Left colon (tissue), 2 donors: ENCODE measurements at places on chromosomes 2 and 18. TPM values are rescaled to one million over a fixed set of nuclear protein-coding genes. Genes with fewer than 3 reads are reported as not detected.
A peak's percentile ranks its signal among the peaks of the same experiment; 100 is the strongest.

GRCh38 chr2:20609349-20609994 lies 41.4 kb downstream of the HS1BP3 start:
- no peak for DNase-seq

GRCh38 chr2:181462033-181462432 lies 4.8 kb downstream of the ITGA4 start:
- DNase-seq, result no peak

DNA sequence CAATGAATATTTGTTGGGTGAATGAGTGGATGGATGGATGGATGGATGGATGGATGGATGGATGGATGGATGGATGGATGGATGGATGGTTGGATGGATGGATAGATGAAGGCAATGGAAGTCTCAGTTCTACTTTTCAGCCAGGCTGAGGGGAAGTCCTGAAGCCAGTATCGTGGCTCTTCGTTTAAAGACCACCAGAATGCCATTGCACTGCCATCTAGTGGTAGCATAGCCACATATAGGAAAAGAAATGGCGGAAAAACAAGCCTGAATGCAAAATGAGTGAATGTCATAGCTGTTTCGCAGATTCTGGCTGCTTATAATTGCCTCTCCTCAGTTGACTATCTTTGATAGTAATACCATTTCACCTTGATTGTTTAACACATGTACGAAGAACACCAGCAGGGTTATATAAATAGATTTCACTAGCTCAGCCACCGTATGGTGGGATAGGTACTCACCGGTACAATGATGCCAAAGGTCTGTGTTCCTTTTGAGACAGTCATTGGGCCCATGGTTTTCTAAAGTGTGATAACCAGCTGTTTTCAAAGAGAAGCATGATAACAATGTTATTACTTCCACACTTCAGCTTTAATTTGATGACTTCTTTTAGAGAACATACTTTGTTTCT lies 62.3 kb upstream of the GREB1L start:
- DNase-seq, result peak; percentile 39

- no peak for DNase-seq
Measured at GRCh38 chr2:136127356-136127755, 9.4 kb upstream of the CXCR4 start.

GRCh38 chr18:79825913-79826312 lies 28.2 kb downstream of the KCNG2 start:
- no peak for DNase-seq

- peak; percentile 83 for DNase-seq
Measured at GRCh38 chr2:160207804-160208654, 8.0 kb upstream of the ITGB6 start.

DNA sequence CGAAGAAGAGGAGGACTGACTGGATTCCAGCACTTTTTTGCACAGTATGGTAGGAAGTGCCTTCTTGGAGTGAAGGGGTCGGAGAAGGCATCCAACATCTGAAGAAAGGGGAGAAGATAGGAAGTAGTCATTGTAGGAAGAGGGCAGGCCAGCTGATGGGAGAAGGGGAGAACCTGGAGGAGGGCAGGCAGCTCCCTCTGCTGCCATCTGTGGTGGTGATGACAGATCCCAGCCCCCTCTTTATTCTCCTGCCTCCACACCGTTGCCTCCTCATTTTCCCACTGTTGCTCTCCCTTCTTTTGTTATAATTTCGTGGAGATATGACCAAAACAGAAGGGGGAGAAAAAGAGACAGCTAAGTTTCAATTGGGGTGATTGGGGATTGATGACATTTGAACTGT lies 2.9 kb upstream of the SCYGR2 start:
- no peak for DNase-seq

GRCh38 chr2:69143748-69144360 lies 130.9 kb downstream of the ANTXR1 start:
- no peak for DNase-seq

- DNase-seq, result no peak
Measured at GRCh38 chr2:160565099-160565845, 71.7 kb upstream of the RBMS1 start.

DNA sequence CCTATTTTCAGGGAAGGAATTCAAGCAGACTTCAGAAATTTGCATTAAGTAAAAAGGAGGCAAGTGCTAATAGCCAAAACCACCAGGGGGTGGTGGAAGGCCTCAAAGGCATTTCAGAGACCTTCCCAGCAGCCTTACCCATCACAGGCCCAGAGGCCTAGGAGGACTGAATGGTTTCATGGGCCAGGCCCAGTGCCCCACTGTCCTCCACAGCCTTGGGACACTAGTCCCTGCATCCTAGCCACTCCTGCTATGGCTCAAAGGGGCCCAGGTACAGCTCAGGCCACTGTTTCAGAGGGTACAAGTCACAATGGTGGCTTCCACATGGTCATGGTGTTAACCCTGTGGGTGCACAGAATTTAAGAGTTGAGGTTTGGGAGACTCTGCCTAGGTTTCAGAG lies 58.6 kb upstream of the CHAC2 start:
- DNase-seq, result no peak

The CCDC141 gene
- 3.9 TPM for total RNA-seq

The PAX3 gene
- total RNA-seq, result not detected
